MCF 10A (cell line): ENCODE measurements at places on chromosomes 2 and 18.

DNA sequence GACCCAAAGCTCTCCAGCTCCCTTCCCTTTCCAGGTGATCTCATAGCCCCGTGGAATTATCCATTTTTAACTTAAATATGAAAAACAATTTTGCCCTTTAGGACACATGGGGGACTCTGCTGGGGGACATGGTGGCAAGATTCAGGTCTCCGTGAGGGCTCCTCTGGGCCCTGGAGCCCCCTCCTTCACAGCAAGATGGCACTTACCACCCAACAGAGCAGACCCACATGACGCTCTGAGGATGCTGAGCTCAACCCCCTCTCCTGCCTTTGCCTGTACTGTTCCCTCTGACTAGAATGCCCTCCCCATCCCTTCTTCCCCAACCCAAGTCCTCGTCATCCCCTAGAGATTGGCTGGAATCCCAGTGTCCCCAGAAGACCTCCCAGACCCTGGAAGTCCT lies 17.2 kb downstream of the TEX51 start:
- DNase-seq: no peak

GRCh38 chr2:69299772-69300516 lies 87.1 kb downstream of the GFPT1 start:
- no peak for DNase-seq

DNA sequence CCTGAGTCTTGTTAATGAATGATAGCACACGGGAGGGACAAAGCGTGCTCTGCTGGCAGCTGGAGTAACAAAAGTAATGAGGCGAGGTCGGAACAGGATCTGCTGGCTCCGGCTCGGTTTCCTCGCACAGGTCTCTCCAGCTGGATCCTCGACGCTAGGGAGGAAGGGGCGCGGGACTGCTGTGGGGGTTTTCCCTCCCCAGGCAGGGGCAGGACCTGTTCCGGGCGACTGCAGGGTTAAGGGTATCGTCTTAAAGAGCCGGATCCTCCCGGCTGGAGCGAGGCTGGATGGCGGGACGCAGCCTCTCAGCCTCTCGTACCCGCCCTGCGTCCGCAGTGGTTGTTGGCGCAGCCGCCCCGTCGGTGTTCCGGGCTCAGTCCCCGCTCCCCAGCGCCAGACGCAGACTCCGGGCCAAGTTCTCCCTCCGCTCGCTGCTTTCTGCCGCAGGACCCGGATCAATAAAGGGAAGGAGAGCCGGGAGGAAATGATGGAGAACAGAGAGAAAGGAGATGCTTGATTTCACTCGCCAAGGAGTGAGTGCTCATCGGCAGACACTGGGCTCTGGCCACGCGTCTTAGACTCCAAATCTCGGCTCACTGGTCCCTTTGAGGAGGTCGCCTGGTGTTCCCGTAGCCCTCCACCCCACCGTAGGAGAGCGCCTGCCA lies 1.1 kb upstream of the LIPG start:
- DNase-seq: peak; percentile 34

- DNase-seq: no peak
These were observed 158.4 kb downstream of the RNF152 start for GRCh38 chr18:61734396-61734795.

DNA sequence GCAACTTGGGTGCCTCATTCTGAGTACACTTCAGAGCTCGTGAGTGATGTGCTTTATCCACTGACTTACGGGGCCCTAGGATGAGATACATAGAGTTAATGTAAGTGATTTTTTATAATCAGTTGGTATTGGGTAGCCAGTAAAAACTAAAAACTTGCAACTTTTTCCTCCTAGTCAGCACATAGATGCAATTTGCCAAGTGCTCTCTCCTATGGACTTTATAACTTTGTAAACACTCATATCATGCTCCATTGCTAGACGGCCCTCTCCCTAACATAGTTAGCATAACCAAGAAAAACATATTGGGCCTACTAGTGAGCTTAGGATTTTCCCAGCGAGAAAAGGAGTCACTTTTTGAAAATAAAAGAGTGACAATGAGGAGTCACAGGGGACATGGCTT lies 60.4 kb downstream of the PLB1 start:
- DNase-seq: no peak

- DNase-seq: no peak
These were observed 45.8 kb downstream of the SH3RF3 start for GRCh38 chr2:109174626-109175349.
